ENCODE measurements at places on chromosomes 16 and 17.
A peak's percentile ranks its signal among the peaks of the same experiment; 100 is the strongest.

DNA sequence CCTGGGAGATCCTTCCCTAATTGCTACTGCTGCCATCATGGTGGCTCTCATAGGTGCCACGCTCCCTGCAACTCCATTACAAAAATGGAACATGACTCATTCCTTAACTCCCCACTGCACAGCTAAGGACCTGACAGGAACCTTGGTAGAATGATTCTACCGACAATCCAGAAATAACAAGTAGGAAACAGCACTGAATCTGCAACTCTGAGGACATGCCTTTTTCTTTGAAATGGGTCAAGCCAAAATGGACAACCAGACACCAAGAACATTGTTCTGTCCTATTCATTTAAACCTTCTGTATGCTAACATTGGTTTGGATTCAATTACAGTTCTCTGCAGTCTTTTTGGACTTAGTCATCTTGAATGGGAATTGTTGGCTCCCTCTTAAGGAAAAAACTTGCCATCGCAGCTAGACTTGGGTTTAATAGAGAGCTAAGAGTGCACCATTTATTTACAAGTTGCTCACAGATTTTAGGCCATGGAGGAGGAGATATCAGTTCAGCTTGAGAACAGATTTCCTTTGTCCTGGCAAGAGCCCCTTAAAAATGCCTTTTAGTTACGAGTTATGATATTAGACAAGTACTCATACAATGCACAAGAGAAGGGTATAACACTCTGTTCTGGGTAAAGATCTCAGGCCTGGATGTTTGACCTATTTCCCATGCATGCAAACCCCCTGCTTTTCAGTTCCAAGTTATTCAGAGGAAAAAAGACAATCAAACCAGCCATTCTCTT lies 20.9 kb upstream of the NSRP1 start:
- no peak for DNase-seq

DNA sequence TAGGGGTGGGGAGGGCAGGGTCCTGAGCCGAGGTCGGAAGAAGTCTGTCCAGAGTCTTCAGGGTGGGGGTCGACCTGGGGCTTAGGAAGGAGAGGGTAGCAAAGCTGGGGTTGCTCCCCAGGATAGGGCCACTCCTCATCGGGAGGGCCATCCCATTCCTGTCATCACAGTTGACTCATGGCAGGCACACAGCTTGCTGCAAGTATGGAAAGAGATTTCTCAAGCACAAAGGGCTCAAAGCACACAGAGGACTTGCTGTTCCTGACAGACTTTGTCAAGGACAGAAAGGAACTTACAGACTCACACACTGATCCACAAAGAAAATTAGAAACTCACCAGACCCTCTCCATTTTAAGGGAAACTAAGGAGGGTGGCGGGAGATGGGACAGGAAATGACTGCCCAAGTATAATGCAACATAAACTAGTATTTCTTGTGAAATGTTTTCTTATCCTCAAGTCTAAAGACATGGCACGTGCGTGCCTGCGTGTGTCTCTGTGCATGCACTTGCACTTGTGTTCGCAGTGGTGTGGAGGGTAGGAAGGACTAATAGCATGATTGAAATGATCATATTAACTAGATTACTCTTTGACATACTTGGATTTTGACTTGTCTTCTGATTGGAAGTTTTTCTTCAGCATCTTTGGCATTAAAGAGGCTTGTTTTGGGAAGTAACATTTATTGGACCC lies 2.4 kb downstream of the AOC2 start:
- DNase-seq: no peak

DNA sequence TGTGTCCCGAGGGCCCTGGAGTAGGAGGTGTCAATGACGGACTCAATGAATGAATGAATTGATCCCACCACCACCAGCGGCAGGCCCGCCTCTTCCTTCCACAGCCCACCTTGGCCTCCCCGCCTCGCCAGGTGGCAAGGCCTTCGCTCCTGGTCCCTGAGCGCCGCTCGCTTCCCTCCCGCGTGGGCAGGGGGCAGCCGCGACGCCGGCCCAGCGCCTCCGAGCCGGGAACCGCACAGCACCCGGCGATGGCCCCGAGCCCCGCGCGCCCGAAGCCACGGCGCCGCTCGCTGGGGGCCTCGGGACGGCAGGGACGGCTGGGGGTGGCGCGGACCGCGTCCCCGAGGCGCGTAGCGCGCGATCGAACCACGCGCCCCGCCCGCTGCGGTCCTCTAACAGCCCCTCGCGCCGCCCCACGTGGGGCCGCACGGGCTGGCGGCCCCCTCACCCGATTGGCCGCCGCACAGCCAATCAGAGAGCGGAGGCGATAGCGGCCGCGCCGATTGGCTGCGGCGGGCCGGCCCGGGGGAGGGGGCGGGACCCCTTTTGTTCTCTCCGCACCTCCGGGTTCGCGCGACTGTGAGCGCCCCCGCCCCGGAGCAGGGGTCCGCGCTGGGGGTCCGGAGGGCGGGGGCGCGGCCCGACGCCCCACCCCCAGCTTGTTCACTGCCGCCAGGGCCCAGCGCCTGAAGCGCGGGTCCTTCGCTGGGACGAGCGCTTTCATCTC lies 31.4 kb downstream of the ACTG1 start:
- peak; percentile 36 for DNase-seq

- DNase-seq: no peak
These were observed 324.5 kb downstream of the SOX9 start for GRCh38 chr17:72445055-72445991.

- DNase-seq: no peak
These were observed 62.7 kb downstream of the TEX2 start for GRCh38 chr17:64200080-64201032.

DNA sequence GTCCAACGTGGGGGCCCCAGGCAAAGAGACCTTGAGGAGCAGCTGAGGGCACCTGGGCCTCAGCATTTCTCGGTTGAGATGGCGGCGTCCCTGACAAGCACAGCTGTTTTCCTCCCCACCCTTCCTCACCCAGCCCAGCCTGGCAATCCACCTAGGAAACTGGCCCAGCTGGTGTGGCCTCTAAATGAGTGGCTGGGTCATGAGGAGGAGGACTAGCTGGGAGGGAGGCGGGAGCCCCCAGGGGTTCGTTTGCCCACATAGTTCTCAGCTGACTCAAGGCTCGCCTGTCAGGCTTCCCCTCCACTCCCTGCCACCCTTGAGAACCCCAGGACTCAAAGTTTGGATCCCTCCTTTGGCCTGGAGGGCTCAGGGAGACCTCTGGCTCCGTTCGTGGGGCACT lies 5.9 kb downstream of the RNF222 start:
- no peak for DNase-seq

DNA sequence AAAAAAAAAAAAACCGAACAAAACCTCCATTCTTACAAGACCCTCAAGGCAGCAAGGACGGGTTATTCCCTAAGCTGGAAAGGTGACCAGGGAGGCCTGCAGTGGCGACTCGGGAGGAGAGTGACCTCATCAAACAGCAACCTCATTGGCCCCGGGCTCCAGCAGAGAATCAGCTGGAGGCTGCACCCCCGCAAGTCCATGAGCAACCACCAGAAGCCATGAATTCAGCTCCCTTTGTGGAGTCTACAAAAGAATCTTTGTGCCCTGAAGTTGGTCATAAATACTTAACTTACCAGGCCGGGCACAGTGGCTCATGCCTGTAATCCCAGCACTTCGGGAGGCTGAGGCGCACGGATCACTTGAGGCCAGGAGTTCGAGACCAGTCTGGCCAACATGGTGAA lies 80.9 kb upstream of the CREBBP start:
- DNase-seq: no peak

GRCh38 chr16:31870809-31871208 lies 2.8 kb upstream of the ZNF267 start:
- DNase-seq: peak; percentile 39

DNA sequence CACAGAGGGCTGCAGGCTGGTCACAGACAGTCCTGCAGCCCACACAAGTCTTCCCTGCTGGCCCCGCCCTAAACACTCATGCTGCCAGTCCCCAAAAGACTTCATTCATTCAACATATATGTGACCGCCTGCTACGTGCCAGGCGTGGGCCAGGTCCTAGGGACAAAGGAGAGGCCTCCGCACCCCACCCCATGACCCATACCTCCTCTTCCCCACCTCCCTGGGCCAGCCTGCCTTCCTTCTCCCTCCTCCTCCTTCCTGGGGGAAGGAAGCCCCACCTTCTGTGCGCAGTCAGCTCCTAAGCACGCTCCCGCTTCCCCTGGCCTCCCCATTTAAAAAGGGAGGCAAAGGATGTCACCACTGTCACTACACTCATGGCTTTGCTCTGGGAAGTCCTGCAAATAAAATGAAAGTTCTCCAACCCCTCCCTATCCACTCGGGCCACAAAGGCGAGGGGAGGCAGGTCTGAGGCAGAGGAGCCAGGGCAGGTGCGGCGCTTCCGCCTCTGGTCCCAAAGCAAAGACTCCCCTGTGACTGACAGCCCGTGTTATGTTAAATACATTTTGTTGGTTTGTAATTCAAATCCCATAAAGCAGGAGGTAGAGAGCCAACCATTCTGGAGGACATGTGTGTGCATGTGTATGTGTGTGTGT lies 9.0 kb downstream of the DNAAF8 start:
- no peak for DNase-seq

DNA sequence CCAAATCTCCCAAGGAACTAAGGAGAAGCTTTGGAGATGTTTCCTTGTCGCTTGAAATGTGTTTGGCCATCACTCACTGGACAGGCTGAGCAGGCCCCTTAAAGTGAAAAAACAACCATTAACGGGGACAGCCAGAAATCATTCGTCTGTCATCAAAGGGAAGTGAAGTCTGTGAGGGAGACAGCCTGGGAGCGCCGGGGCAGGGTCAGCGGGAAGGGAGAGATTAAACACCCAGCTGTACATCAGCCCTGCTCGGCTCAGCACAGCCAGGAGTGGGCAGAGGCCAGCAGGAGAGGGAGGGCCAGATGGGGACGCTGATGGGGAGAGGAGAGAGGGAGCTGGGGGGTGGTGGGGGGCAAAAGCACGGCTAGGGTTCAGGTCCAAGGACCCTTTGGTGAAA lies 105.1 kb downstream of the SDK2 start:
- no peak for DNase-seq

GRCh38 chr16:24939738-24940137 lies 75.4 kb downstream of the ARHGAP17 start:
- DNase-seq: no peak

DNA sequence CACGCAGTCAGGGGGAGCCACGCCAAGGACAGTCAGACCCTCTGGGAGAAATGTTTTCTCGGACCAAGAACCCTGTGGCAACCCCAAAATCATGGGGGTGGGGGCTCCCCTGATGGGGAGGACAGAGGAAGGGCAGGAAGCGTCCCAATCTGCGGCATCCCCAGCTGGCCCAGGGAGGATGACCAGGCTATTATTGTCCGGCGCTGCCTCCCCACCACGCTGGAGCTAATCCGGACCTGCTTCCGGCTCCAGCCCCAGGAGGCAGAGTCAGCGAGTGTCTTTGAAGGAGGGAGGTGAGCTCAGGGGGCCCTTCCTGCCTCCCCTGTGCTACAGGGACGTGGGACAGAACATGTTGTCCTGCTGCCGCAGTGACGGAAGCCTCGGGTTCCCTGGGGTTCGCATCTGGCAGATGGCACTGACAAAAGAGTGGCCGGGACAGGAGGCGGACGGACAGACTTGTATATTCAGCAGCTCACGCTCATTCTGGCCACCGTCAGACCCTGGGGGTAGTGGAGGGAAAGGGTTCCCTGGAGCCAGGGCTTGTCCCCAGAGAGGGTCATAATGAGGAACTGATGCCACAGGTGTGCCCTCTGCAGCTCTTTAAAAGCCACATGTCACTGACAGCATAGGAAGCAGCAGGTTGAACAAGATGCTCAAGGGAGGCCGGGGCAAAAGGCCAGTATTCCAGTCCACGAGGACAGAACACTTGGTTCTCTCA lies 54.3 kb upstream of the CDC42EP4 start:
- DNase-seq: no peak

DNA sequence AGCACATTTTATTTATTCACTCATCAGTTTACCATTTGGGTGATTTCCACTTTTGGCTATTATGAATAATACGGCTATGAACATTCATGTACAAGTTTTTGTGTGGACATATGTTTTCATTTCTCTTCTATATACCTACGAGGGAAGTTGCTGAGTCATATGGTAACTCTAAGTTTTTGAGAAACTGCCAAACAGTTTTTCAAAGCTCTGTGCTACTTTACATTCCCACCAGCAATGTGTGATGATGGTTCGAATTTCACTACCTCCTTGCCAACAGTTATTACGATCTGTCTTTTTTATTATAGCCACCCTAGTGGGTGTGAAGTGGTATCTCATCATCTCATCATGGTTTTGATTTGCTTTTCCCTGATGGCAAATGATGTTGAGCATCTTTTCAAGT lies 63.7 kb upstream of the MRTFB start:
- no peak for DNase-seq

DNA sequence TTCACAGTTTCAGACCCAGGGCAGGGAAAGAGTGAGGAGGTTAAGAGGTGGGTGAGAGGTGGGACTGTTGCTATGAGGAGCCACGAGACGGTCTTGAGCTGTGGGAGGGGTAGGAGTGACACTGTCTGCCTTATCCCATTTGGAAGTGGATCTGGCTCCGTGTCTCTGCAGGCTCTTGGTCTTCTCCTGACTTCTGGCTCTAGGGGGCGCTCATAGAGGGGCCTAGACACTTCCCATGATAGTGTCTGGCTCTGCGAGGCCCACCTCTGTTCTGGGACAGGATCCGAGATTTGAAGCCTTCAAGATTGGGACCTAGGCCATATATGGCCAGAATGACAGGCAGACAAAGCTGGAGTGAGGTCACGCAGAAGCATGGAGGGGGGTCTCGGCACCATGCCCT lies 204.5 kb downstream of the GSG1L start:
- DNase-seq: no peak

DNA sequence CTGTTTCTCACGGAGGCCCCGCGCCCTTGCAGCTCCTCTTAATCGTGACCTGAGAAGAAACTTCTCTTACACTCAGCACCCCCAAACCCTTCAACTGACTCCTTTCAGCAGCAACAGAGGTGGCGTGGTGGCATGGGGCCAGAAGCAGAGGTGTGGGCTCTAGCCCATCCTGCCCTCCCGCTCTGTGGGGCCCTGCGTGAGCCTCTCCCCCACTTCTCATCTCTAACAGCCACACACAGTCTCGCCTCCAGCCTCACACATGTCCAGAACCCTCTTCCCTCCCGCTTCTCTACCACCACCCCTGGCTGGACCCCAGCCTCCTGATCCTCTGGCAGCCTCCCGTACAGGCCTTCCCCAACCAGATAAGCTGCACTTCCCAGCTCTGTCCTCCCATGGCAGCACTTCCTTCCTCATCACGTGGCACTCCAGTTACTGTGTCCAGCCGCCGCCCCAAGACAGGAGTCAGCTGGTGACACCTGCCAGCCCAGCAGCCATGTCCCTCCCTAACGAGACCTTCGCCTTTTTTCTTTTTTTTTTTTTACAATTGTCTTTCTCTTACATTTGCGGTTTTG lies 30.5 kb downstream of the NSMCE1 start:
- DNase-seq: no peak

- no peak for DNase-seq
These were observed 68.5 kb upstream of the CDH5 start for GRCh38 chr16:66298006-66298405.

DNA sequence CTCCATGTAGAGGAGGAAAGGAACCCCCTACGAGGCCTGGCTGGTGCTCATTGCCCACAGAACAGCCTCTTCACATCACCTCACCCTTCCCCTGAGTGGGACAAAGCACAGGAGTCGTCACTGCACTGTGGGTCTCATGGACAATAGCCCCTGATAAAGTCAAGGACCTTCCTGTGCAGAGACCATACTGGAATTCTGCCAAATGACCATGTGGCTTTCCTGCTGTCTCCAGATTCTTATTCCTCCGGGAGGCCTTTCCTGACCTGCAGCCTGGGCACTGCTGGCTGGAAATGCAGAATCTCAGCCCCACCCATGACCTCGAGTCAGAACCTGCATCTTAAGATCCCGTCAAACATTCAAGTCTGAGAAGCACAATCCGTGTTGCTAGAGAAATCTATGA lies 60.5 kb upstream of the ERN1 start:
- no peak for DNase-seq

GRCh38 chr16:5326395-5326794 lies 228.8 kb upstream of the EEF2KMT start:
- DNase-seq: no peak

All from T-helper 1 cell (primary cell).